A549 treated with AZD2906 at 1 μM for 4 hours (cell line): ENCODE measurements at places on chromosomes 2 and 18. TPM values are rescaled to one million over a fixed set of nuclear protein-coding genes. Genes with fewer than 3 reads are reported as not detected.

Gene GKN2
- 1.9 to 3.2 TPM (median 2.5 TPM) in 5 replicates for total RNA-seq

Gene LAMA1
- 0.06 to 0.16 TPM (median 0.09 TPM) in 5 replicates for total RNA-seq

Gene NIF3L1
- total RNA-seq, result 34.2 to 41.8 TPM (median 34.7 TPM) in 5 replicates

Gene KCNG2
- 0.06 TPM in 2 of 5 replicates, not detected in the others for total RNA-seq

Gene DTYMK
- total RNA-seq, result 120 to 156 TPM (median 134 TPM) in 5 replicates

Gene SERPINB13
- total RNA-seq, result not detected in 5 replicates

Gene CNGA3
- total RNA-seq, result 0.02 to 0.11 TPM (median 0.03 TPM) in 4 of 5 replicates, not detected in the other
